Inflammatory macrophage treated with lipopolysaccharide for 4 hours (primary cell): ENCODE measurements at places on chromosomes 12 and 14.

GRCh38 chr12:92926549-92926948 is 2.5 kb downstream of the EEA1 start:
- no peak for DNase-seq

- DNase-seq: no peak
Observed at GRCh38 chr14:64604001-64604400, 54.2 kb downstream of the PPP1R36 start.

GRCh38 chr12:15404485-15404884 is 82.2 kb downstream of the PTPRO start:
- DNase-seq: no peak

DNA sequence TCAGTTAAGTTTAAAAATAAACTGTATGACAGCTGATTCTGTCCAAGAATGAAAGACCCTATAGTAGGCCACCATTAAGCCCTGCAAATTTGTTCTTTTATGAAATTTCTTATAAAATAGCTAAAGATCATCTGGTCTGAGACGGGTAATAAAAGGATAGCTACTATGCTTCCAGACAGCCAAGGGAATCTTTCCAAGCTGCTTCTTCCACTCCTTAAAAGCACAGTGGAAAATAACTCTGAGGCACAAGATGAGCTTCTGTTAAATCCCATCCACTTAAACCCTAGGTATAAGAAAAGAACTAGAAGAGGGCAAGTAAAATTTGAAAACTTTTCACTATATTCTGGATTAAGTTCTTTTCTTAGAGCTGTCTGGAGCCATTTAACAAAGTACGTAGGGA is 194.3 kb downstream of the CAPZA3 start:
- DNase-seq: no peak

DNA sequence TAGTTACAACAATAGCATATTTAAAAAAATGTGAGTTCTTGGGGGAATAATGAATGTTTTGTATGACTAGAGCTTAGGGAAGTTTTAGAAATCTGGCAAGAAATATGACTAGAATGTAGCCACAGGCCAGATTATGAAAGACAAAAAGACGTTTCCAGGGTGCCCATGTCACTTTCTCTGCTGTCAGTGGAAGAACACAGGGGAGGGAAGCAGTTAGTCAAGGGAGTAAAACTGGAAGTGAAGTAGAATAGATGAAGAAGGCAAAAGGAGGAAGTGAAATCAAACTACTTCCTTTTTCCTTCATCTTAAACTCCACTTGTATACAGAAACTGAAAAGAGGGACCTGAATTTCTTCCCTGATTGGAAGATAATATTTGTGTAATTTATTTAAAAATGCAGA is 81.2 kb upstream of the ATP2B1 start:
- peak; percentile 98 for DNase-seq

DNA sequence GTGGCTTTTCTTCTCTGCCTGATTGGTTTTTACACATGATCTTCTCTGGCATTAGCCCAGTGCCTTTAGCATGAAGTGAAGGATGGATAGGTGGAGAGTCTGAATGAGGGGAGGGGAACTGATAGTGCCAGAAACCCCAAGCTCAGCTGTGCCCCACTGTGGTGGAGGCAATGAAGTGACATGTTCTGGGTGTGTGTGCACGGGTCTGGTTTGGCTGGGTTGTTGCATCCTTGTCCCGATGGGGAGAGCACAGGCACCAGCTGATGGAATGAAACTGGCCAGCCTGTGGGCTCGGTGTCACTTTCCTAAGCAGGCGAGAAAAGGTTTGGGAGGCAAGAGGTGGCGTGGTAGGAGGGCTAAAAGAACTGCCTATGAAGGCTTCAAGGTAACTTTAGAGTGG is 65.3 kb downstream of the CACNA1C start:
- no peak for DNase-seq

DNA sequence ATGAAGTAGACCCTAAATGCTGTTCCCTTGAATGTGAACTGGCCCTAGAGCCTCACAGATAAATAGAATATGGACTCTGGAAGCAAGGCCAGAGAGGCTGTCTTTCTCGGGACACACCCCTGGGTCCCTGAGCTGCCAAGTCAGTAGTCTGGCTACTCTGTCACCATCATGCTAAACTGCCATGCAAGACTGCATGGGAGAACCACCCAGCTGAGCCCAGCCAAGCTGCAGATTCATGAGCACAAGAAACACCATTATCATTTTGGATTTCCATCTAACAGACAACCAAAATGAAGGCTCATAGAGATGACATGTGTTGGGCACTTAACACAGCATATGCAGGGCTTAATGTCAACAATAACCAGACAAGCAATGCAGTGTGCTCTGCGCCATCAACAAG is 53.3 kb downstream of the CHGA start:
- DNase-seq: no peak
